ENCODE measurements at places on chromosomes 4 and X.

- DNase-seq = no peak
Measured at GRCh38 chr4:304969-305680, at the start of gene ZNF732. Gene ZNF732, minus strand, starts transcription at chr4:305474. Its CDS starts 164 bp downstream, at chr4:305310.

DNA sequence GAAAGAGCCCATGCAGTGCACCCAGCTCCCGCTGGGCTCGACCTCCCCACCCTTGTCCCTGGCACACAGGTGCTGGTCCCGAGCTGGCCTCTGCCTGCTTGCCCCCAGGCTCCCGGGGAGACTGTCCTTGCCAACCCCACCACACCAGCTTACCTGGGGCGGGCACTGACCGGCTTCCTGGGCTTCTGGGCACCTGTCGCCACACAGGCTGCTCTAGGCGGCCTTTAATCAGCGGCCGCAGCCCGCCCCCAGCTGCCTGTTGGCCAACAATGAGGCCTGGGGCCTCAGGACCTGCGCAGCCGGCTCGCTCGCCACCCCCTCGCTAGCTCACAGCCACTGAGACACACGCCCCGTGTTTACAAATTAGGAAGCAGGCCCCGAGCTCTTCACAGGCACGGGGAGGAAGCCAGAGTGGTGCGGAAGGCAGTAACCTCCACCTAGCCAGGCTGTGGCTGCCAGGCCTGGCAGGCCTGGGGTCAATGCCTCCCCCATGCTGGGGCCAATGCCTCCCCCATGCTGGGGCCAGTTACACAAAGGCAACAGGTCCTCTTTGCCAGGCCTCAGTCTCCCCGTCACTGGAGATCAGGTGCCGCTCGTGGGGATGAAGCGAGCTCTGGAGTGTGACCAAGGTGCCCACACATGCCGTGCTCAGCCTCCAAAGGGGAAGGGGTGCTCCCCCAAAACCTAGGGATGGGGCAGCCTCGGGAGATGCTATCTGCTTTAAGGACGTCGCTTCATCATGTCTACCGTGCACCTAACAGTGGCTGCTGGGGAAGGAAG lies at the start of gene TREX2:
TSS of gene TREX2 (minus strand) at position 201 of the 780 bp plus-strand sequence. CDS start 626 bp downstream, outside the sequence.
- no peak for DNase-seq

GRCh38 chr4:144809056-144809640 lies 163.2 kb downstream of the HHIP start:
- no peak for DNase-seq

DNA sequence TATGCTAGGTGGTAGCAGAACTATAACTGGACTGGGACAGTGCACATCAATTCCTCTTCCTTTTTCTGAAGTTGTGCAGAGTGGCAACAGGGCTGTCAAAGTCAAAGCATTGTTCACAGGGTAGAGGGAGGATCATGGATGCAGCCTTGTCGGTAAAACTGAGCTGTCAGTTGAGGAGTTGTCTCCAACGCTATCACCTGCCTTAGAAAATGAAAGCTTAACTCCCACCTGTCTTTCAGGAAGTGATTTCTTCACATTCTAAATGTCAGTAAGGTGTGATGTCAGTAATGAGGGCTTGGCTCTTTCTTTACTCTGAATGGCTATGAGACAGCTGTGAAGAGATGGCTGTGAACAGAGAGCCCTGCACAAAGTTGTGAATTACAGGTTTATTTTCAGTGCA lies 66.4 kb upstream of the BANK1 start:
- no peak for DNase-seq

DNA sequence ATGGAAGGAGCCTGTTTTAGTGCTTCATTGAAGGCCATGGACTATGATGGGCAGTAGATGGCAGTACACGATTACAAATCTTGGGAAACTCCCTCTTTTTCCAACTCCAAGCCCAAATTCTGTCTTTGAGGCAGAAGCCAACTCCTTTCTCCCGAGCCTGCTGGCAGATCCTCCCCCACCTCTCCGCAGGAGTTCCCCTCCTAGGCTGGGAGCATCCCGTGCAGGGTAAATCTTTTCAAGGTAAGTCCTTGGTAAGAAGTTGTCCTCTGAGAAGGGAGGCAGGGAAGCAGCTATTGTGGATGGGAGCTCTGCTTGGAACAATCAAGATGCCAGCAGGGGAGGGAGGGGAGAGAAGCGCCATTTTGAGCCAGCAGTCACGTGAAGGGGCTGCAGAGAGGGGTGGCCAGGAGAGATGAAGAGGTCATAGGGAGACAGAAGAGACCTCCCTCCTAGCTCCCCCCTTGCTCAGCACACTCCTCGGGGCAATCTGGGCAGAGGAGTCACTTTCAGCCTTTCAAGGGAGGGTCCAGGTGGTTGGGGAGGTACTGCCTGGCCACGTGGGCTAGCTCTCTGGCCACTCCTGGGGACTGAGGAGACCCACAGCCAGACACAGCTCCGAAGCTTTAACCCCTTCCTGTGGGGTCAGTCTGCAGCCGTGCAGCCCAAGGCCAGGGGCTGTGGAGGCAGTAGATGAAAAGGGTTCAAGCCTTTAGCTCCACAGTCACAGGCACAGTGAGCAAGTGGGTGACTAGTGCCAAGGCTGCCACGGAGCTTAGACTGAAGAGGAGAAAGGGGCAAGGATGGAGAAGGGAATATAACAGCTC lies 9.6 kb downstream of the CC2D2A start:
- DNase-seq = no peak
